ENCODE measurements at places on chromosomes 5 and 9. TPM values are rescaled to one million over a fixed set of nuclear protein-coding genes. Genes with fewer than 3 reads are reported as not detected.

DNA sequence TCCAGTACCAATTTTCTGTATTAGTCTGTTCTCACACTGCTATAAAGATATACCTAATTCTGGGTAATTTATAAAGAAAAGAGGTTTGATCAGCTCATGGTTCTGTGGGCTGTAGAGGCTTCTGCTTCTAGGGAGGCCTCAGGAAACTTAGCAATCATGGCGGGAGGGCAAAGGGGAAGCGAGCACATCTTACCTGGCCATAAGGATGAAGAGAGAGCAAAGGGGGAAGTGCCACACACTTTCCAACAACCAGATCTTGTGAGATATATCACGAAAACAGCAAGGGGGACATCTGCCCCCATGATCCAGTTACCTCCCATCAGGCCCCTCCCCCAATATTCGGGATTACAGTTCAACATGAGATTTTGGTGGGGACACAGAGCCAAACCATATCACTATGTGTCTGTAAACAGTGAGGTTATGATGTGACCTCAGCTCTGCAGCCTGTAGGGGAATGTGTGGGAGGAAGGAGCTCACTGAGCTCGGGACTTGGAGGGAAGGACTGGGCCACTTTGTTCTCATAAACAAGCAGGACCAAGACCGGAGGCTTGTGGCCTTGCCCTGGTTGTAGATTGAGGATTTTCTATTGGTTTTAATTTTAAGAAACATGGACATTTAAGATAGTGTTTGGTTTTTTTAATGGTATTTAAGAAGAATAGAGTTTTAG, 85.2 kb downstream of the EHMT1 start:
- no peak for DNase-seq

DNA sequence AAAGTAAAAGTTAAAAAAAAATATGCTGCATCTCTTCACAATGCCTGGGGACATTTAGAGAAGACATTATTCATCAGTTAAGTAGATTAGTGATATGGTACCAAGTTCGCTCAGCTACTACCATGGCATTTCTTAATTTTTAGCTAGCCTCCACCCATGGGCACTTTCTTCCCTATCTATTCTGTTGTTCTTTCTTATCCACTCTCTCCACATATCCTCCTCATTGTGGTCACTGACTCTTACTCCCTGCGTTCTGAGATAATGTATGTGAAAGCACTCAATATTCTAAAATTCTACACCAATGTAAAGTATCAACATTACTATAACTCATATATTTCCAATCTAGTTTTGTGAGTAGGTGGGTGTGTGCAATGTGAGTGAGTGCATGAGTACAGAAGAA, 609.7 kb upstream of the DAB2 start:
- no peak for DNase-seq

DNA sequence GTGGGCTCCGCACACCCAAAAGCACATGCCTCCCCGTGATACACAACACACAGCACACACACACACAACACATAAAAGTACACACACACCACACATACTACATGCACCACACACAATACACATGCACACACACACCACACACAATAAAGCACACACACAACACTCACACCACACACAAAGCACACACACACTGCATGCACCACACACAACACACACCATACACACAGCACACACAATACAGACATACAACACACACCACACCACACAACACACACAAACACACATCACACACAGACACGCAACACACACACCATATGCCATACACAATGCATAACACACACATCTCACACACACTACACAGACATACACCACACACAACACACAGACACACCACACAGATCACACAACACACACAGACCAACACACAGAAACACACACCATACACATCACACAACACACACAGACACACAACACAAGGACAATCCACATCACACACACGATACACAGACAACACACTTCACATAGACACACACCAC, 3.4 kb upstream of the CCDC187 start:
- no peak for DNase-seq

GGTA1 gene
- total RNA-seq: not detected

GRCh38 chr5:135489466-135490244, 37.5 kb upstream of the TIFAB start:
- DNase-seq: no peak

GRCh38 chr9:126482361-126483044, 131.2 kb upstream of the LMX1B start:
- no peak for DNase-seq

IPO11 gene
- 36.6 TPM for total RNA-seq

KLHL3 gene
- total RNA-seq: 0.27 TPM

- DNase-seq: no peak
Measured at GRCh38 chr9:129719135-129719534, 33.7 kb downstream of the PTGES start.

DNA sequence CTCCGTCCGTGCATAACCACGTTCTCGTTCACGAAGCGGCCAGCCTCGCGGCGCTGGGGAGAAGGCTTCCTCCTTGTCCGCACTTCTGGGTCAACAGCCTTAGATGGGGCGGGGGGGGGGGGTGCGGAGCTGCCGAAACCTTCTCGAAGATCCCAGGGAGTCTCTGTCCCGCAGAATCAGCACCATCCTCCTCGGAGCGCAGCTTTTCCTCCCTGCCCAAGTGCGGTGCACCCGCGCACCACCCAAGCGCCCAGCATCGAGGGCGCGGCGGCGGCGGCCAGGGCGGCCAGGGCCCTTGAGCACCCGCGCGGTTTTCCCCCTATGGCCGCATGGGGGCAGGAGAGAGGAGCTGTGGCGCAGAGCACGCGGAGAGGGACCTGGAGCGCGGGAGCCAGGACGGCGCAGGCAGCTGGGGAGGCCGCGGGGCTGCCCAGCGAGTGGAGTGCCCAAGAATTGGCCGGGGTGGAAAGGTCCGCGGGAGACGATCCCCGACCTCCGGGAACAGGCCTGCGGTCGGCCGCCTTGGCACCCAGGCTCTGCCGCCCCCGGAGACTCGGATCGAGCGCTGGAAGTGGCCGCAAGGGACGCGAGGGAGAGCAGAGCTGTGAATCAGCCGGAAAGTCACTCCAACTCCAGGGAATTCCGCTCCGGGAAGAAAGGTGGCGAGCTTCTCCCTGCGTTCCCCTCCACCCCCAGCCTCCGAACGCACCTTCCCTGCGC, 43.1 kb downstream of the TMEM174 start:
- peak; percentile 86 for DNase-seq

ACER2 gene
- 3.2 TPM for total RNA-seq

TMEM203 gene
- total RNA-seq: 35.6 TPM

FABP6 gene
- not detected for total RNA-seq
